ENCODE measurements at places on chromosomes 3 and 15.

- no peak for DNase-seq
These were observed 138.2 kb downstream of the TPRA1 start for GRCh38 chr3:127452321-127452821.

DNA sequence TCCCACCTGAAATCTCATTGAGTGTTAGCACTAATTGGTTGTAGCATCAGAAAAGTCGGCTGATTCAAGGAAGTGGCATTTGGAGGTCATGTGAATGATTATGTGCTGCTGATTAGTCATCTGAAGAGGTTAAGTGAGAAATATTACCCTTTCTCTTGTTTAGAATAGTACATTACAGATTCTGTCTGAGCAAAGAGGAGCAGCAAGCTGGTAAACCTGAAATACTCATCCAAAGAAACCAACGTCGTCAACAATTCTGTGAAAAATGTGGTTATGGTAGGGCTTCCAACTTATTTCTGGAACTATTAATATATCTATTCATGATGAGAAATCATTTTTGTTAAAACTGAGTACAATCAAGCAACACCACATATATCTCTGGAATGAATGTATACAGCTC is 1024.9 kb downstream of the TUSC7 start:
- no peak for DNase-seq

- no peak for DNase-seq
These were observed 95.8 kb downstream of the RAP2B start for GRCh38 chr3:153257673-153258351.

- no peak for DNase-seq
These were observed 65.6 kb upstream of the PLXNA1 start for GRCh38 chr3:126917232-126917804.

DNA sequence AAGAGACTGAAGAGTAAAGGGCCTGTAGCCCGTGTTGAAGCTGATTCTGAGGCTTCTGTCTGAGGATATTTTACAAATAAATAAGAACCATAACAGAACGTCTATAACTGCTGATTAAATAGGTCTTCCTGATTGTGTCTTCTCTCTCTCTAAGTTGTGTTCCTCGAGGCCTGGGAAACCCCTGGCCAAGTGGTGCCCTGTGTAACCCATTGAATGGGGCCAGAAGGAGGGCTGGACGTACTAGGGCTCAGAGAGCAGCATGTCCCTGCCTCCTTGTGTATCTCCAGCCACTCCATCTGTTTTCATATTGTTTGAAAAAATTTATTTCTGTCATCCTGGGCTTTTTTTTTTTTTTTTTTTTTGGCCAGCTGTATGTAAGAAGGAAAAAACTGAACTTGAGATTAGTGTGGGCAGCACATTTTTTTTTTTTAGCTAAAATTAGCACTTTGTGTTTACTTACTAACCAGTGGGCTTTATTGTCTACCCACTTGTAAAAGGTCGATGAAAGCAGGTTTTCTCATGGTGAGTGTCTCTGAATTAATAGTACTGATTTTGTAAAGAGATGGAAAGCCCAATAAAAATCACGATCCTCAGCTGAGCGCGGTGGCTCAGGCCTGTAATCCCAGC is 10.7 kb downstream of the DHX30 start:
- no peak for DNase-seq

DNA sequence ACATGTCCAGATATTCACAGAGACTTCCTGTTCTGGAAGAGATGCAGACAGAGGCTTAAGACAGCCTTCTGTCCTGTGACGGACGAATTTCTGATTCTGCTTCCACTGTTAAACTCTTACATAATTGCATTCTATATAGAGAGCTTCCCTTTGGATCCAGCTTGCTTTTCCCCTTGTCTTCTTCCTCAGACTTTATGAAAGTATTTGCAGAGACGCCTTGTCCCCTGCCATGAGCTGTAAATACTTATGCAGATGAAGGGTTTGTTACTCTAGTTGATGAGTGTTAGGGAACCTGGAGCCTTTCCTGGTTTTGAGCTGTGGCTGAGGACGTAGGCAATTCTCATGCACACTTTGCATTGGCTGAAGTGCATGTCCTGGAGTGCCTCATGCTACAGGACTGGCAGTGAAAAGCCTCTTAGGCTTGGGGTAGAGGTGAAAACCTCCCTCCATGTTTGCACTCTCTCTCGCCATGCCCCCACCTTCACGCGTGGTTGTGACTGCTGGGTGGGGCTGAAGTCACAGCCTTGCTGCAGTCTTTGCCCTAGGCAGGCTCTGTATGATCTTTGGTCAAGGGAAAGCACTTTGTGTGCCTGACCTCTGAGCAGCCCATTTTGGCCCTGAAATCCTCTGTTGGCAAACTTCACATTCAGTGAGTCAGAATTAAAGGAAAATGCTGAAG is 286.6 kb downstream of the PTPRG start:
- no peak for DNase-seq

DNA sequence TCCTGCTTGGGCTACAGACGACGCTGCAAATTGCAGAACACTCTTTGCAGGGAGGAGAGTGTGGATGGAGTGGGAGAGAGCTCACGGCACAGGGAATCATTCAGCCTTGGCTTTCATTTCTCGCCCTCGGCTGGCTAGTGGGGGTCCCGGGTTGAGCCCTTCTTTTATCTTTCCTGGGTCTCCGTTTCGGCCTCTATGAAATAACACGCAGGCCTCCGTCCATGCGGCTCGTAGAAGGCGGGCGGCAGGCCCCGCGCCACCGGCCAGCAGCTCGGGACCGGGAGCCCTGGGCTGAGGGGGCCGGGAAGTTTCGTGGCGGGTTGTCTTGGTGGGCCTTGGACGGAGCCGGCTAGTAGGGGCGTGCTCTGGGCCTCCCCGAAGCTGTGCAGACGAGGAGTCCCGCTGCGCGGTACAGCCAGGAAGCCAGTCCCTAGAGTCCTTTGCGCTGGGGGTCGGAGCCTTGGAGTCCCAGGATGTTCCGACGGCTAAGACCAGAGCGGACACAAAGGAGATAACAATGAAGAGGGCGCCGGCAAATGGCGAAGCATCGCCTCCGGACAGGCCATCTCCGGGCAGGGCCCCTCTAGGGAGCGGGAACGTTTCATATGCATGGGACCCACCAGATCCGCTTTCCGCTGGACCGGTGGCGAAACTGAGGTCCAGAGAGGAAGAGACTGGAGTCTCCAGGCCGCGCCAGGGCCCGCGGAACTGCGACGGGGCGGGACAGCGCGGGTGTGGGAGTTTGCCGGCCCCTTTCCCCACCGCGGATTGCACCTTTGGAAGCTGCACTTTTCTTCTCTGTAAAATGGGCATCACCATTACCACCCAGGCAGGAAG is 4.3 kb downstream of the RNU6-1 start:
- no peak for DNase-seq

GRCh38 chr3:7290077-7290825 is 429.3 kb downstream of the GRM7 start:
- DNase-seq, result no peak

- DNase-seq, result no peak
These were observed 297.9 kb downstream of the OTOL1 start for GRCh38 chr3:161794551-161794950.

- DNase-seq, result no peak
These were observed 64.6 kb upstream of the ATP2C1 start for GRCh38 chr3:130828948-130829947.

DNA sequence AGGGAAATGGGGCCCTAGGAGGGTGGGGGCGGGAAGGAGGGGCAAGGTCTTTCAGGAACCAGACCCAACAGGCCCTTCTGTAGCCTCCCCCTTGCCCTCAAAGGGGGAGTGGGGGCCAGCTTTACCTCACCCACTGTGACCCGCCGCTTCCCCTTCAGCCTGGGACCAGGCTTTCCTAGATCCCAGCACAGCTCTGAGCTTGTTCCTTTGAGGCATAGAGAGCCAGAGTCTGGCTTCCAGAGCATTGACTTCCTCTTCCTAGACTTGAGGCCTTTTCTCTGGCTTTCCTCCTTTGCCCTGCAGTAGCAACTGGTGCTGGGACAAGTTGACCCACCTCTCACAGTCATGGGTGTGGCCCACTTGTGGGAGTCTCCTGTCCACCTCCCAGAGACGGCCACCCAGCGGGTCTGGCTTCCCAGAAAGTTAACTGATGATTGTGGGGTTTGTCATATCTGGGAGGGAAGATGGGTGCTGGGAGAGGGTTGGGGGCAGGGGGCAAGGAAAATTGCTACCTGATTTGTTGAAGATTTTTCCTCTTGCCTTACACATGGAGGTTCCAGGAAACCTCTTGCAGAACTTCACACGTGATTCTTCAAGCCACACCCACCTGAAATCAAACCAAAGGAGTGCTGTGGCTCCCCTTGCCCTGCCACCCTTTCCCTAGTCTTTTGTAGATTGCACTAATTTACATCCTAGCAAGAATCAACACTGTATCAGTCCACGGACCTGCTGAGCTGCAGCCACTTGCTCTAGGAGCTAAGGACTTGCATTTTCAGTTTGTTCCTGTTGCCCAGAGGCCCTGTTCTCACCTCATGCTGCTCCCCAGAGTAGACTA is 4.1 kb upstream of the CHST14 start:
- no peak for DNase-seq

- DNase-seq, result no peak
These were observed 674.1 kb downstream of the MECOM start for GRCh38 chr3:168989396-168989795.

DNA sequence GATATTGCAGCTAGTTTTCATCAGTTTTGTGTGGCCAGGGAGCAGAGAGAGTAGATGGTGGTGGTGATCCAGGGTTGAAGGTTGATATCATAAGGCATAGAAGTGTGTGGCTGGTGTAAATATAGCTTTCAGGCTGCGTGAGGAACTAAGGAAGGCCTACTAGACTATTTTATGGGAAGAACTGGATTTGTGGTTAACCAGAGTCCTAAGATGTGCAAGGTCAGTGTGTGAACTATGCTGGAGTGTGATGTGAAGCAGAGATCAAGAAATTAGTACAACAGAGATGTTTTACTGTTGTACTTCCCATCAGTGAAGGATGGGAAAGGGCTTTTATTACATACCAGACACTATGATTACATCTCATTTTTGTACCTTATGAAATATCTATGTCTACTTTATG is 41.5 kb downstream of the MAPK6 start:
- DNase-seq, result no peak

- no peak for DNase-seq
These were observed 100.3 kb downstream of the APBA2 start for GRCh38 chr15:28986108-28986507.

DNA sequence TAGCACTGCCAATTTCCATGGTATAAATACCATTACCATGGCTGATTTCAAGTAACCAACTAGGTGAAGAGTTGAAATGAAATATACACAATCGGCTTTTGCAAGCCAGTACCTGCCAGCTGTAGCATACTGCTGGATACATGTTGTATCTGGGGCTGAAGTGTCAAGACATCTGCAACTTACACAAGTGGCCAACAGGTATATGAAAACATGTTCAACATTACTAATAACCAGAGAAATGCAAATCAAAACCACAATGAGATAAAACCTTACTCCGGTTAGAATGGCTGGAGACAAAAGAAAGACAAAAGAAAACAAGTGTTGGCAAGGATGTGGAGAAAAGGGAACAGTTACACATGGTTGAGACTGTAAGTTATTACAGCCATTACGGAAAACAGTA is 11.6 kb downstream of the ATOSA start:
- no peak for DNase-seq

GRCh38 chr3:195181741-195182469 is 89.1 kb downstream of the XXYLT1 start:
- no peak for DNase-seq

DNA sequence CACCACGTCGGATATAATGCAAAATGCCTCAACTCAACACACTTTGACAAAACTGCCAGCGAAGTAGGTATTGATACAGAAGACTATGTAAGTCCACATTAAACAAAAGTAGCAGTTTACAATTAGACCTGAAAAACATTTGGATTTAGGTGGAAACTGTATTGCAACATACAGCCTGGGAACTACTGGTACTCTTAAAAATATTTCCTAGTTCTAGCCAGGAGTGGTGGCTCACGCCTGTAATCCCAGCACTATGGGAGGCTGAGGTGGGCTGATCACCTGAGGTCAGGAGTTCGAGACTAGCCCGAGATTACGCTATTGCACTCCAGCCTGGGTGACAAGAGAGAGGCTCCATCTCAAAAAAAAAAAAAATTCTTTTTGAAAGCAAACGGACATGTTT is 246.2 kb downstream of the ZBTB20 start:
- no peak for DNase-seq

GRCh38 chr15:101014921-101015841 is 96.0 kb downstream of the LRRK1 start:
- DNase-seq, result peak; percentile 15

- peak; percentile 45 for DNase-seq
These were observed 148.6 kb downstream of the MEIS2 start for GRCh38 chr15:36951731-36952247.

- no peak for DNase-seq
These were observed 47.2 kb downstream of the GPD1L start for GRCh38 chr3:32153414-32154204.

- DNase-seq, result no peak
These were observed 188.3 kb downstream of the CFAP20DC start for GRCh38 chr3:58861551-58861950.

GRCh38 chr3:143795874-143796273 is 52.4 kb downstream of the SLC9A9 start:
- DNase-seq, result no peak

- no peak for DNase-seq
These were observed 149.0 kb downstream of the USP13 start for GRCh38 chr3:179801856-179802255.

DNA sequence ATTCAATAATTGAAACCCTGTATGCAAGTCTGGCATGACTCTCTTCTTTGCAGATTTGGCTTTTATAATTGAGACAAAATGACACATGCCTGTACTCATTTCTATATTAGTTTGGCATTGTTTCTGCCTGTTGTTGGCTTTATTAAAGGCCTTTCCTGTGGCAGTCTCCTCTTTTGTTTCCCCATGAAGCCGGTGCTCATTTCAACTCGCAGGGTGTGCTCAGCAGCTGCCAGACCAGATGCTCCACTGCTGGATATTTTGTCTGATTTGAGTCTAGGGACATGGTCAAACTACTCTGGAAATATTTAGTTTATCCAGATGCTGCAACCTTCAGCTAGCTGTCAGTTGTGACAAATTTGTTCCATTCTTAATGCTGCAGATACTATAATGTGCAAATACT is 445.3 kb downstream of the NAALADL2 start:
- DNase-seq, result no peak

- no peak for DNase-seq
These were observed 5.0 kb downstream of the DCP1A start for GRCh38 chr3:53342353-53342752.

DNA sequence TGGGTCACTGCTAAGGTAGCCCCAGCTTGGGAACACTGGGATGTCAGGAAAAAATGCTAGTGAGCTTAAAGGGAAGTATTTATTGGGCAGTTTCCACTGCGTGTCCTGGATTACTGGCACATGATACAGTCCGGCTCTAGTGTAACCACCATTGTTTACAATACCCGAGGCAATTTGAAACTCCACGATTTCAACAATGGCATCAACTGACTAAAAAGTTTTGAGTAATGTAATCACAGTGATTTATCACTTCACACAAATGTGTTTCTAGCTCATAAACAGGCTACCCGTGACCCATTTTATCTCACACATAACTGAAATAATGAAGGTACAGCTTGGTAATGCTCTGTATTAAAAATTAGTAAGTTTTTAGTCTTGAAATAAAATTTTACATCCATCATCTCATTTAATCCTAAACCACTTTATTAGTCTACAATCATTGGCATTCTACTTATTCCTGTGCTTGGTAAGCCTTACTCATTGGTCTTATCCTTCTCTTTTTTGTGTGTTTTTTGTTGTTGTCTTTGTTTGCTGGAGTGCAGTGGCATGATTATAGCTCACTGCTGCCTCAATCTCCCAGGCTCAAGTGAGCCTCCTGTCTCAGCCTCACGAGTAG is 7.6 kb downstream of the ZMAT3 start:
- DNase-seq, result no peak

All from NCI-H1930 (cell line).